ENCODE measurements at places on chromosomes 5 and 9. TPM values are rescaled to one million over a fixed set of nuclear protein-coding genes. Genes with fewer than 3 reads are reported as not detected.

DNA sequence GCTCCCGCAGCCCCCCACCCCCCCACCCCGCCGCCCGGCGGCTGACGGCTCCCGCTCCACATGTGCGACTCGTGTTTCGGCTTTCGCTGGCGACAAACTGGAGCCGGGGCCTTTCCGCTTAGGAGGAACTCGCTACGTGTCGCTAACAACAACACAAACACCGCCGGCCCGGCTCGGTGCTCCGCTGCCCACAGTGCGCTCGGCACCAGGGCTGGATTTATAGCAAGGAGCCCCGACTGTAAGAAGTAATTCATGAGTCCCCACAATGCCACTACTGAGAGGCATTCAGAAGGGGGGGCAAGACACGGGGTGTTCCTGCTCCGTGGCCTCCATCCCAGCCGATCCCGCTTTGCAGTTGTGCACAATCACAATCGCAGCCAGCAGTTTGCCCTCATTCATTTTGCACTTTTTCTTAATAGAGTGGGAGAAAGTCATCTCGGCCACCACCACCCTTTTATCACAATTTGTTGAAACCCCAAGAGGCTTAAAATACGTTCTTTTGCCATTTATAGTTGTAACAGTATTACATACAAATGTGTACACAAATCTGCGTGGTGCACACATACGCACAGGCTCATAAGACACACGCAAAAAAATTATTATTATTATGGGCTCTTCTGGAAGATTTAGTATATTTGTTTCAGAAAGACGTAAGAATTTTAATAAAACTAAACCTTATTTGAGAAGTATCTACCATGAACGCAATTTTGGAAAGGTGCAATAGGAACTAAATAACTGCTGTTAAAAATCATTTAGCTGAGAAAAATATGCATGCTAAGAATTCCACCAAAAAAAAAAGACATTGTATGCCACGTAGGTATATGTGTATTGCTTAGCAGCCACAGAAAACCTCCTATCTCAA, 48.1 kb downstream of the EBF1 start:
- H3K4me1 ChIP-seq, result no peaks in the 10 kb centered on the region
- peaks cover 26% of the 10 kb centered on the region for H3K27me3 ChIP-seq
- H3K36me3 ChIP-seq, result no peaks in the 10 kb centered on the region
- no peak overlapping the region for H3K27ac ChIP-seq

Gene KIF4B
- 0.11 TPM for total RNA-seq

Gene C6
- 2.5 TPM for total RNA-seq

DNA sequence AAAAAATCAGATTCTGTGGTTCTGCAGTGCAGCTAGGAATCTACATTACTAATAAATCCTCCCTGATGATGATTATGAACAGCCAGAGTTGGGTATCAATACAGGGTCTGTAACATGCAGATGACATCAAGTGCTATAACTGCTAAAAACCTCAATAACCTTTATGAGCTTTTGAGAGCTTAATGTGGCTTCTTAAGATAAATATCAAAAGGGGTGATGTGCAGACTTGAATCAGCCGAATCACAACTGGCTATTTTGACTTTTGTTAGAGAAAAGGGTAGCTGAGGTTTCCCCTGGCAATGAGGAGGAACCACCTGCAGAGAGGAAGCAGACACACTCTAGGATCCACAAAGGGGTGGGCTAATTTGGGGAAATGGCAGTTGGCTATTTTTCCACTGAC, 30.2 kb downstream of the CAPSL start:
- H3K4me3 ChIP-seq, result no peak overlapping the region
- H3K27me3 ChIP-seq, result no peaks in the 10 kb centered on the region
- H3K27ac ChIP-seq, result no peak overlapping the region
- no peaks in the 10 kb centered on the region for H3K4me1 ChIP-seq

GRCh38 chr5:21644032-21644431, 1209.1 kb downstream of the CDH12 start:
- no peak overlapping the region for H3K4me3 ChIP-seq
- no peak overlapping the region for H3K27ac ChIP-seq
- no peak for DNase-seq
- no peaks in the 10 kb centered on the region for H3K36me3 ChIP-seq
- H3K4me1 ChIP-seq, result no peaks in the 10 kb centered on the region

GRCh38 chr5:167995844-167996425, 295.5 kb upstream of the WWC1 start:
- no peak overlapping the region for H3K4me3 ChIP-seq
- no peaks in the 10 kb centered on the region for H3K27me3 ChIP-seq
- no peak for DNase-seq
- no peaks in the 10 kb centered on the region for H3K4me1 ChIP-seq
- no peaks in the 10 kb centered on the region for H3K36me3 ChIP-seq
- no peak overlapping the region for H3K27ac ChIP-seq

GRCh38 chr5:54234304-54234933, 76.0 kb downstream of the ARL15 start:
- no peaks in the 10 kb centered on the region for H3K4me1 ChIP-seq
- H3K4me3 ChIP-seq, result no peak overlapping the region
- H3K27ac ChIP-seq, result no peak overlapping the region
- no peaks in the 10 kb centered on the region for H3K27me3 ChIP-seq

- H3K27ac ChIP-seq, result no peak overlapping the region
- DNase-seq, result no peak
- H3K36me3 ChIP-seq, result no peaks in the 10 kb centered on the region
- H3K27me3 ChIP-seq, result no peaks in the 10 kb centered on the region
- H3K4me1 ChIP-seq, result peaks cover 81% of the 10 kb centered on the region
- H3K4me3 ChIP-seq, result no peak overlapping the region
Measured at GRCh38 chr5:124650147-124650561, 96.3 kb downstream of the ZNF608 start.

Gene WDR38
- total RNA-seq, result not detected

- peaks cover 62% of the 10 kb centered on the region for H3K36me3 ChIP-seq
- H3K4me3 ChIP-seq, result no peak overlapping the region
- no peaks in the 10 kb centered on the region for H3K27me3 ChIP-seq
- H3K27ac ChIP-seq, result no peak overlapping the region
Measured at GRCh38 chr9:130117816-130118632, 54.2 kb upstream of the NCS1 start.

DNA sequence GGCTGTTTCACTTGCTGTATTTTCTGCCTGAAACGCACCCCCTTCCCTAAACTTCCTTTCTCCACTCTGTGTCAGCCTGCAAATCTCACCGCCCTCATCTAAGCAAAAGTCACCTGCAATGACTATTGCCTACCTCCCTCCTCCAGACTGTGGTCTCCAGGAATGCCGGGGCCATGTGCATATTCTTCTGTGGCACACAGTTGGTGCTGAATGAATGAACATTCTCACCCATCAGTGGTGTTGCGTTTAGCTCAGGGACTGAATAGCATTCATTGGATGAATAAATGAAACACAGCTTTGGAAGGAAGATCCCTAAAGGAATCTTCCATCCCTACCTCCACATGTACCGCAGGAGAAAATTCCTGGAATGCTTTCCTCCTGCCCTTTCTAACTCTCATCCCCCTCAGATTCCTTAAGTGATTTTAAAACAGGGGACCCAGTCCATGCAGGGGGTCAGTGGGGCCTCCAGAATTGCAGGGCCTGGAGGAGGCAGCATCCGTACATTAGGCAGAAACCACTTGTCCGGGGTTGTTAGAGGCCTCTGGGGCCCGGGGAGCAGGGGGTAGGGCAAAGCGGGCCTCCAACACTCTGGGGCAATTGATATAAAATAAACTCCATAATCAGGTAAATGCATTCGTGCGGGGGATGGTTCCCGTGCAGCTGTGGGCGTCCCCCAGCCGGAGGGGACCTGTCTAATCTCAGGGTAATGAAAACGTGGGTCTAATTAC, 28.3 kb upstream of the PTGS1 start:
- peaks cover 33% of the 10 kb centered on the region for H3K27me3 ChIP-seq
- H3K36me3 ChIP-seq, result no peaks in the 10 kb centered on the region
- no peak overlapping the region for H3K27ac ChIP-seq
- peaks cover 11% of the 10 kb centered on the region for H3K4me1 ChIP-seq

GRCh38 chr9:121645003-121645402, 6.4 kb upstream of the DAB2IP start:
- H3K4me1 ChIP-seq, result peaks cover 25% of the 10 kb centered on the region
- no peaks in the 10 kb centered on the region for H3K36me3 ChIP-seq
- no peak overlapping the region for H3K27ac ChIP-seq
- no peak overlapping the region for H3K4me3 ChIP-seq
- H3K27me3 ChIP-seq, result no peaks in the 10 kb centered on the region
